Suprapubic skin (tissue), 4 donors: ENCODE measurements at places on chromosomes 7 and 10.

DNA sequence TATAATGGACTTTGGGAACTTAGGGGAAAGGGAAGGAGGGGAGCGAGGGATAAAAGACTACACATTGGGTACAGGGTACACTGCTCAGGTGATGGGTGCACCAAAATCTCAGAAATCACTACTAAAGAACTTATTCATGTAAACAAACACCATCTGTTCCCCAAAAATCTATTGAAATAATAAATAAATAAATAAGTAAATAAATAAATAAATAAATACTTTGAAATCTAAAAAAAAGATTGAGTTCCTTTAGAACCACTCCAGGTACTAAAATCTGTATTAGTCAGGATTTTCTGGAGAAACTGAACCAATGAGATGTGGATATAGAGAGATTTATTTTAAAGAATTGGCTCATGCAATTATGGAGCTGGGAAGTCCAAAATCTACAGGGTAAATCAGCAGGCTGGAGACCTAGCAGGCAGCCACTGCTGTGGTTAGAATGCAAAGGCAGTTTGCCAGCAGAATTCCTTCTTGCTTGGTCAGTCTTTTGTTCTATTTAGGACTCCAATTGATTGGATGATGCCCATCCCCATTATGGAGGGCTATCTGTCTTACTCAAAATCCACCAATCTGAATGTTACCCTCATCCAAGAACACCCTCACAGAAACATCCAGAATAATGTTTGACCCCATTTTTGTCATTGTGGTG is 8.9 kb downstream of the IGFBP1 start:
- DNase-seq = no peak

DNA sequence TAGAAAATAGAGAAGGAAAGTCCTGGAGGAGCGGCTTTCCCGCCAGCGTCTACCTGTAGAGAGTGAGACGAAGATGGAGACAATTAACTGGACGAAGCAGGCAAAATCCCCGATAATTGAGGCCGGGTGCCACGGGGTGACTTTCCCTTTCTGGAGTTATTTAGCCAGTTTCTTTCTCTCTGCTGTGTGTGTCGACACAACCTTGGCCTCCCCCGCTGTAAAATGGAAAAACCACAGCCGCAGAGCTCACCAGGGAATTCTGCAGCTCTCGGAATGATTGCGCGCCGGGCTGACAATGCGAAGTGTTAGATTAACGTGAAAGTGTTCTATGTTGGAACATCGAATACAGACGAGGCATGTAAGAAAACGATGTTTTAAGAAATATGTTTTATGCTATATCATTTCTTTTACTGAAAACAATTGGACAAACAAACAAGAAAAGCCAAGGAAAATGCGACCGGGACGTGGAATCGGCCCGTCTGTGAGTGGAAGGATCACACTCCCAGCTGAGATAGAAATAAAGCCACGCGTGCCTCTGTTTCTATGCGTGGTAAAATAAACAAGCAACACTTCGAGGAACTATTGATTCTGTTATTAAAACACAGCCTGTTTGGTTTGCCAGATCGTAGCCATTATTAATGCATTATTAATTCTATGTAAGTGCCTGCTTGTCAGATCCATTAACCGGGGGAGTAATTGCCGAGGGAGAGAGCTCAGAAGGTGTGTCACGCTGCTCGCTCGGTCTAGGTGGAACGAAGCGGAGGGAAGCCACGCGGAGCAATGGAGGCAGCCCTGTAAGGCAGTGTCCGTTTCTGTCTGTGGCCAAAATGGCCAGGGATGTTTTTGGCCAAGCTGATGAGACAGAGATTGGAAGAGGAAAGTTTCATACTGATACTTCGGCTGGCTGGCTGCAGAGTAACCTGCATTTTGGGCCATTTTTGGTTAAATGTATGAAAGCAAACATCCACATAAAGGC is 129.4 kb downstream of the DNAJB6 start:
- peak; percentile 41 for DNase-seq

- DNase-seq = no peak
Observed at GRCh38 chr7:26815426-26815825, 49.0 kb downstream of the SKAP2 start.

DNA sequence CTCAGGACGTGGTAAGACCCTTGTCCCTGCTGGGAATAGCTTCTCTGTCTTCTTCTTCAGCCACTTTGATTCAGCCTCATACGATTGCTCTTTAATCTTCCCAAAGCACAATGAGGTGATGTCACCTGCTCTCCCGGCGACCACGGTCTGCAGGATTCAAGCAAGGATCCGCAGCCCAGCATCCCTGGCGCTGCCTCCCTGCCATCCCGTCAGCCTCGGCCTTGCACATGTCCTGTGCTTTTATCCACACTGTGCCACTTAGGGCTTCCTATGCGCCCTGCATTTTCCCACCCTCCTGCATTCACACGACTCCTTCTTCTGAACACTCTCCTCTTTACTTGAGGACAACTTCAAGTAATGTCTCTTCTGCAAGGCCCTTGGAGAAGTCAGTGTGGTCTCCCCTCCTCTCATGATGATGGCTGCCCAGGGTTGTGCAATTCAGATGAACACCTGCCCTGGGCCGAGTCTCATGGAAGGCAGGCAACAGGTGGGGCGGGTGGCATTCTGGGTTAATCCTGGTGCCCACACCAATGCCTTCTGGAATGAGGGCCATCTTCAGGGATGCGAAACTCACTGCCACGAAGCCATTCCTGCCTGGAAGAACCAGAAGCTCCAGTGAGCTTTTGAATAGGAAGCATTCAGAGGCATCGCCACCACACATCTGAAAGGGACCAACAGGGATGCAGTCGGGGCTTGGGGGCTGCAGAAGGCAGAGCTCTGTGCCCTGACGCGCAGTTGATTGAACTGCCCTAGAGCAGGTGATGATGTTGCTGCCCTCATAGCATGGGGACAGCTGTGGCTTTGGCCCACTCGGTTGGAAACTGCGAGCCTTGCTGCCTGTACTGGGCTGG is 287.5 kb downstream of the GLRX3 start:
- no peak for DNase-seq

DNA sequence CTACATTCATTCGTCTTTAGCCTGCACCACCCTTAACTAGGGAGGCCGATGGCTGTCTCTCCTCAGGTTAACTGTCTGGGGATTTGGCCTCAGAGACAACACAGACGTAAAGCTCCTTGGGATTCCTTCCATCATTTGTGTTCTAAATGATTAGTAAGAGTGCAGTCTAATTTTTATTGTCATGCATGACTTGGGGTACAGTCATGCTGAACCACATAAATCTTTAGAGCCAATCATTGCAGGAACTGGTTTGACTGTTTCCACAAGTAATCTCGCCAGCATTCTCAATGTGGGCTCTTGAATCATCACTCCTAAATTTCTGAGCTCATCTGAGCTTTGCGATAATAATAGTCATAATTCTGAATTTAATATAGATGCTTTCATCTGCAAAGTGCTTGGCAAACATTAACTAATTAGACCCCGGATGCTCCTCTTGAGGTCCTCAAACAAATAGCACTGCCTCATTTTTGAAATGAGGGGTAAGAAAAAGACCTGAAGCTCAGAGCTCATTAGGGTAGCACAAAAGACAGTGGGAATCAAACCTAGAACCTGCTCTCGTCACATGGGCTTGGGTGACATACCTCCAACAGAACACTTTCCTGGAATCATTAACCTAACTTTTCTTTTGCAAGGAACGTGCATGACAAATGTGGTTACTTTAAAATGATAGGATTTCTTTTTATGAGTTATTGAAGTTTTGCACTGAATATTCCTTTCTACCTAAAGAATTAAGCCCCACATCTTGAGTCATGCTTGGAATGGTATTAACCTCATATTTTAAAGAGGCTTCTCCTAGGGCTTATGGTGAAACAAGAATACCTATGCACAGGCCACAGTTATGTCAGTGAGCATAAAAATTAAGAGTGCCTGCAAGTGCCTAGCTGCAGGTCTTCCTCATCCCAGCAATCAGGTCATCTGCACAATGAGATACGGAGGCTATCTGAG is 118.9 kb upstream of the NRP1 start:
- no peak for DNase-seq

GRCh38 chr10:84588971-84589370 is 260.6 kb downstream of the CCSER2 start:
- no peak for DNase-seq

DNA sequence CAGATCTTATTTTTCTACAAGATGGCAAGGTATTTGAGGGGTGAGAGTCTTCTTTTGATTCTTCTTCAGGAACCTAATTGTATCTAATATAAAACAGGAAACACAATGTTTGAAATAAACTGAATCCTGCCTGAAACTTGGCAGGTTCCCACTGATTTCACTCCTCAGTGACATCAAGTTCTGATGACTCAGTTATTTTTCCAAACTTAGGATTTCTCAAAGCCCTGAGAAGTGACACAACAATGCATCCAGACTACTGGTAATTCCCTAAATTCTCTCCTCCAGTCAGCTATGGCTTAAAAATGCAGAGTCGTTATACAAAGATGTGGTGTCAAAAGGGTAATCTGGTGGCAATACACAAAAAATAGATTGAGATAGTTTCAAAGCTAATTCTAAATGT is 80.9 kb downstream of the ABLIM1 start:
- no peak for DNase-seq

- no peak for DNase-seq
Observed at GRCh38 chr10:29470355-29470705, 164.4 kb downstream of the SVIL start.

- DNase-seq = peak; percentile 71
Observed at GRCh38 chr7:55130395-55131141, 111.8 kb downstream of the EGFR start.

- no peak for DNase-seq
Observed at GRCh38 chr10:106980495-106981451, 183.7 kb downstream of the SORCS1 start.

- DNase-seq = no peak
Observed at GRCh38 chr7:148397985-148398384, 192.6 kb upstream of the C7orf33 start.

- no peak for DNase-seq
Observed at GRCh38 chr7:87202705-87203104, 16.8 kb downstream of the TMEM243 start.

DNA sequence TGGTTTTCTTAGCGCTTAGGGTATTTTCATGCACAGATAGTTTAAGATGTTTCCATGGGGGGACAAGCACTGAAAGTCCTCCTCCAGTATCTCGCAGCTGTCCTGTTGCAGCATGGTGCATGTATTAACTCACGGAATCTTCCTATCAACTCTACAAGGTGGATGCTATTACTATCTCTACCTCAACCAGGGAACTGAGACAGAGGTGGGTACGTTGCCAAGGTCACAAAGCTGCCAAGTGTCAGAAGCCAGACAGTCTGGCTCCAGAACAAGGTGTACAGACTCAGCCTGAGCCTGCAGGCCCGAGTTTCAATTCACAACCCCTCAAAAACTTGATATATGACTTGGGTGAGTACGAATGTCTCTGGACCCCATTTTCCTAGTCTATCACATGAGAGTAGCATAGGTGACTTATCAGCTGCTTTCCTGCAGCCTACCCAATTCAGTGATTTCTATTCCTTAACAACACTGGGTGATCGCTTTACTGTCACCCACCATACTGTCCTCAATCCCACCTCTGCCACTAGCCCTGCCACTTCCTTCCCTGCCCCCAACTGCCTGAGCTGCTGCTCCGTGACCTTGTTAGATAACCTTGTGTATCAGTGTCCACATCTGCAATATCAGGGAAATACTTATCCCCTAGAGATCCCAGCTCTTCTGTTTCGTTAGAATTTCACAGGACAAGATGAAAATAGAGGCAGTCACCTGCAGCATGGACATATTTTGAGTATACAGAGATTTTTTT is 92.1 kb downstream of the ABCC2 start:
- no peak for DNase-seq

GRCh38 chr10:74987339-74988053 is 124.0 kb upstream of the SAMD8 start:
- no peak for DNase-seq

DNA sequence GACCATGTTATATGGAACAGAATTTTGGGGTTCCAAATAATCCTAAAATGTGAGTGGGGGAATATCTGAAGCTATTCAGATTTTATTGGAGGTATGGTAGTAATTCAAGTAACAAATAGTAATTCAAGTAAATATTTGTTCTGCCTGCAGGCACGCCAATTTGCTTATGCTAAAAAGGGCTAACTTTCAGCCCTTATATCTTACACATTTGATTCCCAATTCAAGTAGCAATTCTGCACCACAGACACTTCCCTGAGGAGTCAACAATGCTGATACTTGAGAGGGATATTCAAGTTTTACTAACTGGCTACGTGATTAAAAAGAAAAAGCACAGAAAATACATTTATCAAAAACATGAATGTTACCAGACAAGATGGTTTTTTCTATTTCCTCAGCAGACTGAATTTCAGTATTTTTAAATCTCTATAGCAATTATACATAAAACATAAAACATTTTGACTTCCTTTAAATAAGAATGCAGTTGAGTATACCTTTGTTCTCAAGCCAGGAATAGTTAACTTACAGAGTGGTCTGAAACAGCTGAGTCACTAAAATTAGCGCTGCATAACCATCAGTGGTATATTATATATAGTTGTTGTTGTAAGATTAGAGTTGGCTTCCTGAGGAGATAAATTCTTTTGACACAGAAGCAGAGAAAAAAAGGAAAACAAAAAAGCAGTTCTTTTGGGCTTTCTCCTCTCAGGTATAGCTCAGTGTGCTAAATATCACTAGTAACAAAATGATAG is 33.9 kb downstream of the MTPN start:
- DNase-seq = no peak

- no peak for DNase-seq
Observed at GRCh38 chr7:14303536-14303935, 314.1 kb upstream of the ETV1 start.

GRCh38 chr10:32150532-32151101 is 94.4 kb upstream of the KIF5B start:
- peak; percentile 44 for DNase-seq
